ENCODE measurements at places on chromosomes 12 and 14. TPM values are rescaled to one million over a fixed set of nuclear protein-coding genes. Genes with fewer than 3 reads are reported as not detected.

IRF2BPL gene
- 23.7 TPM for total RNA-seq

FBRSL1 gene
- total RNA-seq: 24.0 TPM

TMEM233 gene
- total RNA-seq: 1.9 TPM

ACSM4 gene
- not detected for total RNA-seq

BMAL2 gene
- 30.1 TPM for total RNA-seq

IFNG-AS1 gene
- total RNA-seq: not detected

ERBB3 gene
- 0.53 TPM for total RNA-seq

SIX4 gene
- total RNA-seq: 6.4 TPM

GZMB gene
- total RNA-seq: not detected

TRMT61A gene
- 7.1 TPM for total RNA-seq

TRIM9 gene
- total RNA-seq: 0.19 TPM

SLC38A4 gene
- not detected for total RNA-seq

AQP2 gene
- total RNA-seq: not detected

CAPZA3 gene
- not detected for total RNA-seq

TXNDC16 gene
- 4.7 TPM for total RNA-seq

SLC2A14 gene
- not detected for total RNA-seq

MGP gene
- 9.1 TPM for total RNA-seq

PLEKHA5 gene
- total RNA-seq: 11.7 TPM

MIS18BP1 gene
- 26.7 TPM for total RNA-seq

GPR135 gene
- 0.97 TPM for total RNA-seq

INSM2 gene
- total RNA-seq: not detected

KITLG gene
- total RNA-seq: 86.0 TPM

PTPRO gene
- total RNA-seq: not detected
